ENCODE measurements at places on chromosomes 2 and 18. TPM values are rescaled to one million over a fixed set of nuclear protein-coding genes. Genes with fewer than 3 reads are reported as not detected.
A peak's percentile ranks its signal among the peaks of the same experiment; 100 is the strongest.

Gene CYRIA
- total RNA-seq, result 0.80 TPM

Gene CLEC4F
- not detected for total RNA-seq

GRCh38 chr2:231680992-231681852, 27.1 kb upstream of the PTMA start:
- DNase-seq, result peak; percentile 88

Gene FRZB
- not detected for total RNA-seq

Data from Daoy (cell line).